ENCODE measurements at places on chromosomes 4 and X.

GRCh38 chr4:158065176-158065575 is 107.6 kb downstream of the GASK1B start:
- no peak for DNase-seq

DNA sequence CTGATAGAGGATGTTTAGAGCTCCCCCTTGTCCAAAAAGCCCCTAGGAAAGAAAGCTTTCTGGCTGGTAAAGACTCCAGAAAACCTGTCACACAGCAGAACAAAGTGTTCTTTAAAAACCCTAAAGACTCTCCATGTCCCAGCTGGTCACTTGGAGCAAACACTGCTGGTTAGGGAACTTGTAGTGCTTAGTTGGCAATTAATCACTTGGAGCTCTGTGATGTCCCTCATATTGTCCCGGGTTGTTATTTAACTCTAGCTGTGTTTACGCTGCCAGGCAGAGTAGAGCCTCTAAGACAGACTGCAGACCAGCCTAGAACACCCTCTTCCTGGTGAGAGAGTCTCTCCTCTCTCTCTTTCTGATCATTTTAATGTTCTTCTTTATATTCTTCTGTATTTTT is 267.3 kb downstream of the BCOR start:
- no peak for DNase-seq

- DNase-seq, result no peak
These were observed 878.5 kb downstream of the PCDH7 start for GRCh38 chr4:31598639-31599038.

- DNase-seq, result no peak
These were observed 252.9 kb upstream of the KLF3 start for GRCh38 chr4:38411092-38411491.

- no peak for DNase-seq
These were observed 107.8 kb downstream of the TNIP2 start for GRCh38 chr4:2648159-2648814.

GRCh38 chr4:98977557-98977956 is 18.0 kb upstream of the METAP1 start:
- no peak for DNase-seq

- DNase-seq, result no peak
These were observed 20.9 kb downstream of the STK26 start for GRCh38 chrX:132043977-132044376.

- no peak for DNase-seq
These were observed 29.3 kb downstream of the AFAP1 start for GRCh38 chr4:7910263-7910896.

- DNase-seq, result no peak
These were observed 69.2 kb downstream of the RPS6KA6 start for GRCh38 chrX:84118769-84119168.

- no peak for DNase-seq
These were observed 187.0 kb upstream of the PPARGC1A start for GRCh38 chr4:24076811-24077210.

- DNase-seq, result no peak
These were observed 47.7 kb downstream of the FGFRL1 start for GRCh38 chr4:1058997-1059665.

DNA sequence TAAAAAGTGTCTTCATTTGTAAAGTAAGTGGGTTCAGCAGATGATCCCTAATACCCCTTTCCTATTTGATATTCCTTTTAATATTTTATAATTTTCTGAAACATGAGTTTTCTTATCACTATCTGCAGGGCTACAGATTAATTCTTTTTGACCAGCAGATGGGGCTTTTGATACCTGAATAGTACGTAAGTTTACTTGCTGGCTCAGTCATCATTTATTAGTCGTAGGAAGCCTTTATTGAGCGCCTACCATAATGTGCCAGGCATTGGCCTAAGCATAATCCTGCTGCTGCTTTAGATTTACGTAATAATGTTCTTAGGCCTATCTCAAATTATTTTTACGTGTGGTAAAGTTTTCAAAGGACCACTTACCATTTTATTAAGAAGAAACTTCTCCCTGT is 33.1 kb downstream of the OSTC start:
- DNase-seq, result no peak

DNA sequence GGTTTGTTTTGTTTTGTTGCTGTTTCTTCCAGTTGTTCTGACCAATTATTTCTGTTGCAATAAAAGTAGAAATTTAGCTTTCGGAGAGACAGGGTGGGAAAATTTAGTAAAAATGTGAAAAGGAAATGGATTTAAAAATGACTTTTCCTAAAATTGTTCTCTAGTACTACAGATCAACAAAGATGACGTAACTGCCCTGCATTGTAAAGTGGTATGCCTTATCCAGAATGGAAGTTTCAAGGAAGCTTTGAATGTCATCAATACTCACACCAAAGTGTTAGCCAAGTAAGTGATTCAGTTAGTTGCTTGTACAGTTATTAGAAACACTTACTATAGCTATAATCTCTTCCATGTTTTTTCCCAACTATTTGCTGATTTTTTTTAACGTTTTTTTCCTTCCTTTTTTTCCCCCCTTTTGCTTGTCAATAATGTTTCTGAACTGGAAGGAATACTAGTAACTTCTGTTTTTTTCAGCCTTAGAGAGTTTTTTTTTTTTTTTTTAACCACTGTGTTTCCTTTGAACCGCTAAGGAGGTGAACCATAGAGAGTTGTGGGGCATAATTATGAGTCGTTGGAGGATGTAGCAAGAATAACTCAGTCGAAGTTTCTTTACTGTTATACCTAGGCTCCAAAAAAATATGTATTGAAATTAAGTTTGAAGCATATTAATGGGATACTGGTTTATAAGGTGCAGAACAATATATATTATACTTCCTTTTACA is 2.2 kb downstream of the SRP72 start:
- no peak for DNase-seq

GRCh38 chr4:163217505-163217904 is 50.8 kb upstream of the NAF1 start:
- no peak for DNase-seq

- no peak for DNase-seq
These were observed 12.5 kb upstream of the BRS3 start for GRCh38 chrX:136475236-136475635.

DNA sequence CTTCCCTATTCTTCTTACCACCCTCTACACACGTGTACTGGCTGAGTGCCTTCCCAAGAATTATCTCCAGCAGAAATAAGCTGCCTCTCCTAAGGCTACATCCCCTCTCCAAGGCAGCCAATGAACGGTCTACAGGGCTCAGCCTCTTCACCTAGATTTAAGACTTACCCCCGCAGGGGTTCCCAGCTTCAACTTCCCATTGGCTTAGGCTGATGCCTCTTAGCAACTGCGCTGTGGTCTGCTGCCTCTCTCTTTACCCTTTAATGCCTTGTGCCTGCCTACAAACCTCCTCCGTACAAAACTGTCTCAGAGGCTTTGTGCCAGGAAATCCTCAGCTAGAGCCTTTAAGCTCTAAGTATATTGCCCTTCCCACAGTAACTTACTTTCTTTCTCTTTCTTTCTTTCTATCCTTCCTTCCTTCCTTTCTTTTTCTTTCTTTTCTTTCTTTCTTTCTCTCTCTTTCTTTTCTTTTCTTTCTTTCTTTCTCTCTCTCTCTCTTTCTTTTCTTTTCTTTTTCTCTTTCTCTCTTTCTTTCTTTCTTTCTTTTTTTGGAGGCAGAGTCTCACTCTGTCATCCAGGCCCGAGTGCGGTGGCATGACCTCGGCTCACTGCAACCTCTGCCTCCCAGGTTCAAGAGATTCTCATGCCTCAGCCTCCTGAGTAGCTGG is 15.1 kb upstream of the PIGA start:
- no peak for DNase-seq

- DNase-seq, result no peak
These were observed at the start of gene ZCCHC18 for GRCh38 chrX:104112326-104112951. TSS of gene ZCCHC18 (plus strand) at chrX:104112523. CDS start at chrX:104114112, 1,589 bp downstream.

- no peak for DNase-seq
These were observed 36.9 kb upstream of the HUWE1 start for GRCh38 chrX:53723381-53723780.

DNA sequence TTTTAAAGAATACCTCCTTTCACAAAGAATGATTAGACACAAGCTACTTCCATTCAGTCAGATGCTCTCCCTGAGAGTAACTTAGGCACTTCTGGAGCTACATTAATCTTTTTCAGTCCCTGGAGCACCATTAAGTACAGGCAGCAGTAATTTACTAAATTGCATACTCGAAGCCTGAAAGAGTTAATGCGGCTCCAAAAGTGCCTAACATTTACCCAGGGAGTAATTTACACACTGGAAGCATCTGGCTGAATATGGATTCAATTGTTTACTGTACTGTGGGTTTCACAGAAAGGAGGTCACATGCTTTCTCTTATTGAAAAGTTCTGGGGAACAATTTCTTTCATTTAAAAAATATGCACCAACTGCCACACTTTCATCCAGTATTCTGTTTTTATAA is 260.8 kb upstream of the TENM3 start:
- DNase-seq, result no peak

DNA sequence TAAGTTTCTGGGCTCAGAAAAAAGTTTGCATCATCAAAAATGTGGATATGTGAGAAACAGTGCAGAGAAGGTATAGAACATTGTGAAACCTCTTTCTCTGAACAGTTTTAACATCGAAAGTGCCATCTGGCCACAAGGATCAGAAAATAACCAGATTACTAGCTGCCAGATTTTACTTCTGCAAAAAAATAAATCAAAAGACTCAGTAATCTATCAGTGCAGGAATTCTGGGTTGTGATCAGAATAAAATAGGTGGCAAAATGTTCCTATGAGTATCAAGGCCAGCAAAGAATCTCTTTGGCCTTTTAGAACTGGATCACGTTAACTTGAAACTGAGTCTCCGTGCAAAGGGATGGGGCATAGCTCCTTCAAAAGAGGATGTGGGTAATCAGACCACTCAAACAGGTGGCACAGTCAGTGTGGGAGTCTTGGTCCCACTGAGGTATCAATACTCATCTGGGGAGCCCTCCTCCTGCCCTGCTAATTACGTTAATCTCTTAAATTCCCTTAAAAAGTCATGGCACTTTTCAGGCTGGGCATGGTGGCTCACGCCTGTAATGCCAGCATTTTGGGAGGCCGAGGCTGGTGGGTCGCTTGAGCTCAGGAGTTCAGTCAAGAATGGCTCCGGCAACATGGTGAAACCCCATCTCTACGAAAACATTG is 26.7 kb upstream of the RBM47 start:
- no peak for DNase-seq

- no peak for DNase-seq
These were observed 147.9 kb upstream of the NEIL3 start for GRCh38 chr4:177161781-177162180.

- no peak for DNase-seq
These were observed 20.5 kb downstream of the PDLIM5 start for GRCh38 chr4:94472056-94472826.

DNA sequence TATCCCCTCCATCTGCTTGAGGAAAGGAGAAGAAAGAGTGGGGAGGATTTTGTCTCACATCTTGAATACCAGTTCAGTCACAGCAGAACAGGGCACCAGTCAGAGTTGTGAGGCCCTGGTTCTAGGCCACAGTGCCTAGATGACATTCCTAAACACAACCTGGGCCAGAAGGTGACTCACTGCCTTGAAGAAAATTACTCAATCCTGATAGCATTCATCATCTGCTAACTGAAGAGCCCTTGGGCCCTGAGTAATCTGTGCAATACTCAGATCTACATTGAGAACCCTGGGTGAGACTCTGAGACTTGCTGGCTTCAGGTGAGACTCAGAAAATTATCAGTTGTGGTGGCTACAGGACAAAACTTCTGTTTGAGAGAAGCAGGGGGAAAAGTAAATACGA is 20.5 kb upstream of the PRR32 start:
- no peak for DNase-seq

GRCh38 chrX:110418316-110419235 is 59.9 kb downstream of the RTL9 start:
- no peak for DNase-seq

DNA sequence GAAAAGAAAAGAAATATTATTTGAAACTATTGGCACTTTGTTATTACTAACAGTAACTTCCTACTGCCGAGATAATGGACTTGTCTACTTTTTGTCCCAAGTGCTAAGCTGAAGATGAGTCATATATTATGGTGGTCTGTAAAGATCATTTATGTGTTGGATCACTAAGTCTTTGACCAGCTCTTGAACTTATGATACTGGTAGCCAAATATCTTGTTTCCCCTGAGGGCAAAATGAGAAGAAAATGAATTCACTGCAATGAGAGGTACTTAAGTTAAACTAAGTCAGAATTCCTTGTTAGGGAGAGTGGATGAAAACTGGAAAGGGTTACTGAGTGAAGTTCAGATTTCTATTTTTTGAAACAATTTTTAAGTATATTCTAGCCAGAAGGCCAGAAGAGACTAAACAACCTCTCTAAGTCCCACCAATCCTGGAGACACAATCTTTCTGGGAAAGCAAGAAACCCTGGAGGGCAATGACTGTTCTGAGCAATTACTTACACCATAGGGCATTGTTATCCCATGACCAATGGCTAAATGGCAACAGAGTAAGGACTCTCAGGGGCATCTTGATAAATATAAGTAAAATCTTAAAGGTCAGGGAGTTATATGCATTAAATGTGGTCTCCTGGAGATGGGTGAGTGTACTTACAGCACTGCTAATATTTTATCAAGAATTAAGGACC is 287.7 kb downstream of the STIM2 start:
- DNase-seq, result no peak

GRCh38 chr4:60805500-60806313 is 394.4 kb upstream of the ADGRL3 start:
- DNase-seq, result no peak

GRCh38 chrX:1167918-1168481 is 44.4 kb downstream of the CRLF2 start:
- DNase-seq, result no peak

DNA sequence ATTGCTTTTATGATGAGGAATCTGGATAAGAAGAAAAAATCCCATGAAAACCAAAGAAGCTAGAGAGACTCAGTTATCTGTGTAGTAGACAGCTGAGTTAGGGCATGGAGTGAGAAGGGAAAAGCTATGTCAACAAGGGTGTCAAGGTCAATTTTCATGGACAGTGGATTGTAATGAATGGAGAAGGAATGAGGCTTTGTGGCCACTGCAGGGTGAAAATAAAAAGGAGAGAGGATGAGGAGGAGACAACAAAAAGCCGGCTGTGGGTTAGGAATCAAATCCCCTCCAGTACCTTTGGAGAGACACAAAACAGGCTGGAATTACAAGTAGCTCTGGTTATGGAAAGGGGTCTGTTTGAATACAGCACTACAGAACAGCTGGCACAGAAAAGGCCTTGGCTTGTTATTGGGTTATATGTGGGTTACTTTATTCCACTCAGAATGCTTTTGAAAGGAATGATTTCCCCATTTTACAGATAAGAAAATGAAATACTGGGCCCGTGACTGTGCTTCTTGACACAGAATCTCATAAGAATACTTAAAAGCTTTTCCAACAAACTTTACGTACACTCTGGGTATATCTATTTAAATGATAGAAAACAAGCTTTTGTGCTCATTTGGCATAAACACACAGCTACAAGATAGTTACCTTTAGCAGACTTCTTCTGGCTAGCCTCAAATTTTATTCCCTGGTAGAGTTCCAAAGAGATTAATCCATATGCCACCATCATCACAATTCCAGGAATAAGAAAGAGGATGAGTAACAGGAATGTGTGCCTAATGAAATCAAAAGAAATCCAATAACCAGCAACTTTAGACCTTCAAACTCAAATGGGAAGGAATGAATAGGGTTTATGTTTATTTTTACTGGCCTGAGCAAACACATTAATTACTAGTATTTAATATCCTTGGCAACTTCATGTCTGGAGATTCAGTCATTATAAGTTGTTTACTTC is 7.5 kb downstream of the CCKAR start:
- no peak for DNase-seq

- DNase-seq, result no peak
These were observed 173.5 kb downstream of the NPFFR2 start for GRCh38 chr4:72205298-72205697.

All from stimulated activated CD8-positive, alpha-beta memory T cell treated with anti-CD3 and anti-CD28 coated beads, Interleukin-15, amount 100 ng/mL, for 24 hours (primary cell).